ENCODE measurements at places on chromosomes 3 and 15. TPM values are rescaled to one million over a fixed set of nuclear protein-coding genes. Genes with fewer than 3 reads are reported as not detected.

GRCh38 chr3:102224171-102224570 is 210.6 kb upstream of the ZPLD1 start:
- no peaks in the 10 kb centered on the region for H3K36me3 ChIP-seq
- H3K4me3 ChIP-seq = no peak overlapping the region
- H3K27me3 ChIP-seq = no peaks in the 10 kb centered on the region

GRCh38 chr3:112972158-112972557 is 2.7 kb downstream of the CD200R1 start:
- H3K4me3 ChIP-seq = no peak overlapping the region
- no peak overlapping the region for H3K27ac ChIP-seq
- H3K36me3 ChIP-seq = no peaks in the 10 kb centered on the region
- no peaks in the 10 kb centered on the region for H3K4me1 ChIP-seq
- DNase-seq = no peak

Gene GUCA1C
- total RNA-seq = 3.7 TPM

- H3K36me3 ChIP-seq = no peaks in the 10 kb centered on the region
- no peaks in the 10 kb centered on the region for H3K4me1 ChIP-seq
- no peak overlapping the region for H3K4me3 ChIP-seq
- H3K27me3 ChIP-seq = no peaks in the 10 kb centered on the region
Measured at GRCh38 chr3:94019659-94020058, 8.7 kb downstream of the STX19 start.

DNA sequence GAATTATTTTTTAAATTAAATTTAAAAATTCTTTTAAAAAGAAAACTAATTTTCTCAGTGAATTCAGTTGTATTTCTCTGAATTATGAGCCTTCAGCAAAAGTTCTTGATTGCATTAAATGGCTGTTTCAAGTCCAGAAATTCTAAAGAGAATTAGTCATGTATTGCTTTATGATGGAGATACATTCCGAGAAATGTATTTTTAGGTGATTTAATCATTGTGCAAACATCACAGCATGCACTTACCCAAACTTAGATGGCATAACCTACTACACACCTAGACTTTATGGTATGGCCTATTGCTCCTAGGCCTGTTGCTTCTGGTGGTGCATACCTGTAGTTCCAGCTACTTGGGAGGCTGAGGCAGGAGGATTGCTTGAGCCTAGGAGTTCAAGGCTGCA is 44.3 kb upstream of the GCNT3 start:
- H3K36me3 ChIP-seq = no peaks in the 10 kb centered on the region
- no peak for DNase-seq
- no peak overlapping the region for H3K27ac ChIP-seq
- H3K4me1 ChIP-seq = no peaks in the 10 kb centered on the region
- H3K27me3 ChIP-seq = no peaks in the 10 kb centered on the region

Gene SPSB4
- total RNA-seq = 8.7 TPM

DNA sequence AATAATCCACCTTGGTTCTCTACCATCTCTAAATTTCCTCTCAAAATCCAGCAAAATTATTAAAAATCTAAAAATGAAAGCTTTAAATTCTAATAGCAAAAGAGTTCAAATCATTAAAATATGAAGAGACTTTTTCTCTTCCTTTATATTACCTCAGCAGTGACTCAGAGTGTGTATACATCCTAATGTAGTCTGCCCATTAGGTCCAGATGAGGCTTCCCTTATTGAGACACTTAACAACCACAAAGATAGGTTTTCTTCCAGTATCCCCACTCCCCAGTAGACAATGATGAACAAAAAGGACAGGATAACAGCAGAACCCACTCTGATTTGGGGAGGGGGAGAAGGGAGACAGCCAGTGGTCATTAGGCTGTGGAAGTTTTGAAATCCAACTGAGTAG is 61.5 kb upstream of the DCBLD2 start:
- no peak overlapping the region for H3K4me3 ChIP-seq
- no peak overlapping the region for H3K27ac ChIP-seq
- no peaks in the 10 kb centered on the region for H3K4me1 ChIP-seq

GRCh38 chr3:81985996-81986723 is 224.7 kb upstream of the GBE1 start:
- no peaks in the 10 kb centered on the region for H3K36me3 ChIP-seq
- no peak overlapping the region for H3K27ac ChIP-seq
- DNase-seq = no peak
- no peaks in the 10 kb centered on the region for H3K4me1 ChIP-seq
- H3K27me3 ChIP-seq = no peaks in the 10 kb centered on the region

- H3K4me1 ChIP-seq = no peaks in the 10 kb centered on the region
- peaks cover 41% of the 10 kb centered on the region for H3K27me3 ChIP-seq
- no peak for DNase-seq
- no peak overlapping the region for H3K4me3 ChIP-seq
- no peak overlapping the region for H3K27ac ChIP-seq
Measured at GRCh38 chr15:78629031-78629715, 8.4 kb upstream of the CHRNA3 start.

Gene PYGO1
- total RNA-seq = 4.1 TPM

Gene FBXO45
- 4.4 TPM for total RNA-seq

DNA sequence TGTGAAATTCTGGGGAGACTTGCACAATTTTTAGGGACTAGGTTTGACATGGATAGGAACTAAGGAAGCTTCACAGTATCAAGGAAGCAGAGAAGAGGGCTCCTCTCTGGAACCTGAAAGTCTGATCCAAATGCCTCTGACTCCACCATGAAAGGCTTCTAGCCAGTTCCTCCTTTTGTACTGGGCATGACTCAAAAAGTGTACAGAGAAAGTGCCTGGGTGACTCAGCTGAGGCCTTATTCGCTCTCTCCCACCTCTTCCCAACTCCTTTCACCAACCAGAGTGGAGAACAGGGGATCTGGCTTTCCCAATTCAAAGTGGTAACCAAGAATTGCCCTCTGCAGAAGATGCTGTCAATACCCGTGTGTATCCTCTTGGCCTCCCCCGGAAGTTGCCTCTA is 342.9 kb upstream of the PROK2 start:
- no peak for DNase-seq
- no peak overlapping the region for H3K4me3 ChIP-seq
- no peak overlapping the region for H3K27ac ChIP-seq
- H3K4me1 ChIP-seq = peaks cover 26% of the 10 kb centered on the region
- H3K36me3 ChIP-seq = no peaks in the 10 kb centered on the region
- H3K27me3 ChIP-seq = no peaks in the 10 kb centered on the region

DNA sequence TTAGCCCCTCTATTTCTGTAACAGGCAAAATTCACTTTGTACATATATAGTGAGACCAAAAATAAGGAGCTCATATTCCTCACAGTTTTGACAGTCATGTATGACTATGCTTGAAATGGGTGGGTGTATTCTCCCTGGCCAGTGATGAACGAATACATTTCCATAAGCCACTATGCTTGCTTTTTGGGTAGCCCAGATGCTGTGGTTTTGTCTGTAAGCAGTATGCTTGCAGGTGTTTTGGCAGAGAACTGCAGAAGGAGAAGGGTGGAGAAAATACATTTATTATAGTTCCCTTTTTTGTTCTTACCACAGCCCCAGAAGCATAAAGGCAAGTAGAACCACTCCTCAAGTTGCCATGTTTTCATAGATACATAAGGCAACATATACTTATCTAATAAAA is 131.2 kb downstream of the RBMS3 start:
- no peaks in the 10 kb centered on the region for H3K27me3 ChIP-seq
- no peak overlapping the region for H3K27ac ChIP-seq
- no peaks in the 10 kb centered on the region for H3K36me3 ChIP-seq
- H3K4me3 ChIP-seq = no peak overlapping the region

Gene ANKUB1
- total RNA-seq = not detected

Measured in heart right ventricle (tissue), 16 donors.